ENCODE measurements at places on chromosomes 4 and X.

DNA sequence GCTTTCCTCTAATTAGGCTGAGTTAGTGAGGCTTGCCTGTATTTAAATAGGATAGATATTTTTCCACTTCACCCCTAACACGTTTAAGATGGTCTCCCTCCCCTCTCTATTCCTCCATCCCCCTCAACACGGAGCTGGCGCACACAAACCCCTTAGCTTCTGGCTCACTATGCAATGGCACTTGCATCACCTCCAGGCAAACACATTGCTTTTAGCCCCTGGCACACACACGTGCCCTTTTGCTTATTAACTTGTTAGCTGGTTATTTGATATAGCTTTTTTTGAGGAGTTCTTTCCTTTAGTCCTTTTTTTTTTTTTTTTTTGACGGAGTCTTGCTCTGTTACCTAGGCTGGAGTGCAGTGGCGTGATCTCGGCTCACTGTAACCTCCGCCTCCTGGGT lies 94.3 kb downstream of the HDAC8 start:
- DNase-seq = no peak

GRCh38 chr4:11480683-11481082 lies 52.0 kb upstream of the HS3ST1 start:
- no peak for DNase-seq

DNA sequence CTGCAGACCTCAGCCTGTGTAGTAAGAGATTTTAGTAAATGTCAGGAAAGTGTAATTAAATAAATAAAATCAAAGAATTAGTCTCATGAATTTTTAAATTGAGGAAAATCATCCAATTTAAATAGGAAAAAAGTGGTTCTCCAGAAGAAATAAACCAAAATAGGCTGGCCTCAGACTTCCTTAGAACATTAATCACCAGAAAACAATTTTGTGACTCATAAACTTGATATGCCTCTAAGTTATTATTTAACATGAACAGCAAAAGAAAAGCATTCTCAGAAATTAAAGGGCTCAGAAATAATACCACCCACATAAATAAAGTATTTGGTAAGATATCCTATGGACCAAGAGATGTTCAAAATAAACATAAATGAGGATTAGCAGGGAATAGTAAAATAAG lies 14.3 kb downstream of the FAM47B start:
- no peak for DNase-seq

GRCh38 chr4:157075401-157075800 lies 549 bp upstream of the GLRB start:
- no peak for DNase-seq

GRCh38 chr4:13299343-13299742 lies 184.8 kb downstream of the RAB28 start:
- no peak for DNase-seq

DNA sequence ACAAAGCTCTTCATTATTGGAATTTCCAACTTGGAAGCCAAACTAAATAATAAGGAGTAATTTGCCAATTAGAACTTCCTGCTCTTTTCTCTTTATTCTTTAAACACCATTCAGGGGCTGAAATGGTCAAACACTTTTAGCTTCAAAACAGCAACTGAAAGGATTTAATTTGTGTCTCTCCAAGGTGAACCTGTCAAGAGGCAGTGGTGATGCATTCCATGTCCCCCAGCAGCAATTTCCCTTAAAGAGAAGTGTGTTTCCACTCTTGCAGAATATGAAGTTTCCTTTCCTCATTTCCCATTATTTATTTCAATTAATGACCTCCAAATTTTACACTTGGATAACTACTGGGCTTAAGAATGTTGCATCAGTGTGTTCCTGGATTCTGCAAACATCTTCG lies 156.0 kb downstream of the COL25A1 start:
- no peak for DNase-seq

GRCh38 chrX:16797358-16797757 lies 11.1 kb downstream of the TXLNG start:
- DNase-seq = no peak

DNA sequence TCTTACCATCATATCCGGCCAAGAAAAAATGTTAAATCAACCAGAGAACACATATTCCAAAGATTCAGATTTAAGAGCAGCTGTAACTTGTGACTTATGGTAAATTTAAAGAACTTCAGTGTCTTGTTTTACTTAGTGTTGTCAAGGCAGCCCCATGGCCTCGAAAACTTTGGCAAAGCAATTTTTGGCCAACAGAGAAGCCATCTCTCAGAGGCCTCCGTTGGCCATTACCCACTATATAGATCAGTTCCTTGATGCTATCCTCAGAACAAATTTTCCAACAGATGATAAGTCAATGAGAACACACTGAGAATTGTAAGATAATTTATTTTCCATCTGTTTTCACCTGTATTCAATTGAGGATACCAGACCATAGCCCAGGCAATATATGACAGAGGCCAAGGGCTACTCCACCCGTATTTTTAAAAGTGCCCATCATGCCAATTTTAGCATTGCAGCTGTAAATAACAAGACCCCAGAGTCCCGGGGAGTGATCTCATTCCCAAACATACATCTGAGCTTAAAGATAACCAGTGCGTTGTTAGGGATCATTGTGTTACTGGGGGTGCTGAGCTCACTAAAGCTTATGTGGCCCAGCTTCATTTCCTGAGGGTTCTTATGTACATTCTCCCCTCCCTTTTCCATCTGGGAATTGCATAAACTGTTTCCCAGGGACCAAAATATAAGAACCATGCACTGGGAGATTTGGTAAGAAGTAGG lies 50.0 kb upstream of the PDHA1 start:
- no peak for DNase-seq

- DNase-seq = no peak
Observed at GRCh38 chr4:10605031-10605430, 79.5 kb downstream of the CLNK start.

GRCh38 chr4:99612281-99612680 lies 37.7 kb downstream of the MTTP start:
- DNase-seq = no peak

GRCh38 chrX:154378059-154378798 lies 866 bp upstream of the EMD start:
- DNase-seq = peak; percentile 38

- no peak for DNase-seq
Observed at GRCh38 chrX:53247928-53248327, 22.9 kb upstream of the KDM5C start.

DNA sequence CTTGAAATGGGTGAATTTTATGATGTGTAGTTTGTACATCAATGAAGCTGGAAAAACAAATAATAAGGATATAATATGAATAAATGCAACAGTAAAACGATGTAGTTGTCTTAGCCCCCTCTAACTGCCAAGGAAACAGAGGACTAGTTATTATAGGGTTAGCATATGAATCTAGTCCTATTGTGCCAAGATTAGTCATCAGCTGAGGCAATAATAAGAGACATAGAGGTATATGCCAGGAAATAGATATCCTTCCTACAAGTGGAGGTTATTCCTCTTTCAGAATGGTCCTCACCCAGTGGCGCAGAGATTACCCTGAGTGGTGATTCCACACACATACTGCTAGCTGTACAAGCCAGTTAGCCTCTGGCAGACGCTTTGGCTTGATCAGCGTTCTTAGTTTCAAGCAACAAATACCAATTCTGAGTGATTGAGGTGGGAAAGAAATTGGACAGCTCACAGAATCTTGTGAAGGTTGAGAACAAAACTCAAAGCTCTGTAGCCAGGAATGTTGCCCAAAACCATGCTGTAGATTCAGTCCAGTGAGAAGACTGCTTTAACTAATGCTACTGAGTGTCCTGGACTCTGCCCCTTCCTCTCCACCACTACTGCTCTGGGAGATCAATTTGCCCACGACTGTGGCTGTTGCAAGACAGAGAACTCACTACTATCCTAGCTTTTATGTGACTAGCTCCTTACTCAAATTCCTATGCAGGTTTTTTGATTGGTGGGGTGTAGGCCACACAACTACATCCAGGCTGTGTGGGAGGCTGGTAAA lies 27.0 kb upstream of the ZNF280C start:
- no peak for DNase-seq

- DNase-seq = no peak
Observed at GRCh38 chr4:3354455-3354811, 61.6 kb downstream of the RGS12 start.

- peak; percentile 73 for DNase-seq
Observed at GRCh38 chr4:169225058-169225751, 45.6 kb downstream of the SH3RF1 start.

DNA sequence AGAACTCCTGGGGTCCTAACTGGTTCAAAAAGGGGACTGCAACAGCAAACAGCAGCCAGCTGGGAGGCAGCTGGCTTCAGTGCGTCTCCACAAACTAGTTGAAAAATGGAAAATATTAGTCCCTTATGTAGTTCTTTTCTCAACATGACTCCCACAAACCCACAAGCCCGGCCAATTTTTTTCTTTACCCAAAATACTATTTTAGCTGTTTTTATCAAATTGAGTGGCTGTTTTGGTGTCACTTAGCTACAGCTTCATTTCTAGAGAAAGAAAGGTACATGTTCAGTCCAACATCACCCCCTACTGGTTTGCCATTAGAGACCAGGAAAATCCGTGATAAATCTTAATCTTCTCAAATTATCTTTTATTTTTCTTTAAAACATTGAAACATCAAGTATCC lies 97.2 kb downstream of the GUCY2F start:
- no peak for DNase-seq

GRCh38 chr4:41369680-41370079 lies 113.0 kb downstream of the UCHL1 start:
- no peak for DNase-seq

DNA sequence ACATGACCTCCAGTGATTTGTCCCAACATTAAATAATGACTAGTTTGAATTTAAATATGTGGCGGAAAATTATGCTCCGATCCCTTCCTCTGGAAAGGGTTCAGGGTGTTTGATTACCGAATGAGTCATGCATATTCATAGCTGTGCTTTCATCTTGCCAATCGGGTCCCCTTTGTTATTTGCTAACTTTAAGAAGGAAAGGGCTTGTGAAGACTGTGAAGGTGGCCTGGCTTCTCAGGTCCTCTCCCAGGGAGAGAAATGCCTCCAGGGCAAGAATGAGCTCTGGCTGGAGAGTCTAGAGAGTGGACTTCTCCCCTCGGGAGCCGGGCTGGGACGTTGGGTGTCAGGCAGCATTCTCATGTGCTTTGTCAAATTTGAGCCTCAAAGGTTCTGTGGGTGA lies 155.5 kb upstream of the PSAPL1 start:
- no peak for DNase-seq

- DNase-seq = peak; percentile 97
Observed at GRCh38 chr4:124275-125081, at the start of gene ZNF718. TSS of gene ZNF718 (plus strand) at chr4:124501. CDS start at chr4:124671, 170 bp downstream.

DNA sequence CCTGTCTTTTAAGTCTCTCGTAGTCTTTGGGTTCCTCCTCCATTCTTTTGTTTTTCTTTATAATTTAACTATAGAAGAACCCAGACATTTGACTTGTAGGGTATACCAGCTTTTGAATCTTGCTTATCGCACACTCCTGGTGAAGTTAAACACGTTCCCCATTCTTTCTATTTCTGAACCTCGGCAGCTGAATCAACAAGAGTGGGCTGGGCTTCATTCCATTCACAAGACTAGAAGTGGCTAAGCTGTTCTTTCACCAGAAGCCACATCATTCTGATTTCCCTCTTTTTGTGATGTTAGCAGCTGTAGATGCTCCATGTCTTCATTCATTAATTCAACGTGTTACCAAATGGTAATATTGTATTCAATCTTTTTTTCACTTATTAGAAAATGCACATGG lies 167.9 kb downstream of the CORIN start:
- no peak for DNase-seq

DNA sequence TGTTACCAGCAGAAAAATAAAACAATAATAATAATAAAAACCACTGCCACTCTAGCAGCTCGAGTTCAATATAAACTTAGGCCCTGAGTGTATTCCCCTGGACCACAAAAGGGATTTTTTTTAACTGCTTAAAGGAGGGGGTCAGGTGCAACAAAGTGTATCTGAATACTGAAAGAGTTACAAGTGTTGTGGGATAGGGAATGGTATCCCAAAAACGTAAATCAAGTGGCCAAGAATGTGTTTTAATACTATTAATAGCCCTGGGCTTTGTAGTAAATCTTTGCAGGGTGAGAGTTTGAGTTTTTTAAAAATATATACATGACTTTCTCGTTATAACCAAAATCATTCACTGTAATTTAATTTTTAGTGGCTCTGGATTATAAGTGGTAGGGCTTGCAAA lies 860.1 kb upstream of the INTU start:
- no peak for DNase-seq

DNA sequence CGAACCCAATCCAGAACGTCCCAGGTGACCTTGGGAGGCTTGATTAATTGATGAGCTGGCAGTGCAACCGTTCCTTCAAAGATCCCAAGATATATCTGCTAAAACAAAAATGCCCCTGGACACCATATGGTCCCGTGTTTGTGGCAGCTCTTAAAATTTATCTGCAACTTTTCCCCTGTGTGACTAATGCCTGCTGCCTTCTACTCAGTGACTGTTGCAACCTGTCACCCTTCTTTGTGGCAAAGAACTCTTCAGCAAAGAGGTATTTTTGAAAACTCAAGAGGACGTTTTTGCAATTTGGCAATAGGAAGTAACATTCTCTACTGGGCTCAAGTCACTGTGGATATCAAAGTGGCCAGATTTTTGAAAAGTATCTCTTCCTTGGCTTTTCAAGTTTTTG lies 75.8 kb upstream of the SOD3 start:
- DNase-seq = no peak

GRCh38 chr4:189533603-189534002 lies 407.1 kb upstream of the FRG1 start:
- DNase-seq = no peak

- no peak for DNase-seq
Observed at GRCh38 chrX:47927212-47927611, 76.6 kb downstream of the ZNF182 start.

DNA sequence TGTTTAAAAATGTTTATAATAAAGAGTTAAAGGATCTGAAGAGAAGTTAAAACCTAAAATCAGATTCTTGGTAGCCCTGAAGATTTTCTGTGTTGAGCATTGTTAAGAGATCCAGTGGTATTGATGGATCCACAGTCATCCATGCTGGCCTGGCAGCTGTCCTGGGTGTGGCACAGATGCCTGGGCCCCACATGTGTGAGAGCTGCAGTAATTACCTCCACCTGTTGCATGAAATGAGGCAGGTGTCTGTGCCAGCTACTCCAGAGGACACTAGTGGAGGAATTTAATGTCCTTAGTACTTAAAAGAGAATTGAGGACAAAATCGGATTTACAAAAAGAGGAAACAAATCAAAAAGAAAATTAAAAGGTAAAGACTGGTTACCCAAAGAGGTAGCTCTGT lies 44.0 kb downstream of the MGST2 start:
- no peak for DNase-seq

- DNase-seq = no peak
Observed at GRCh38 chrX:111288841-111289240, 18.6 kb upstream of the CAPN6 start.

- DNase-seq = no peak
Observed at GRCh38 chrX:133215017-133215416, 3.1 kb downstream of the TFDP3 start.

GRCh38 chrX:108097380-108097779 lies 5.8 kb downstream of the ATG4A start:
- no peak for DNase-seq

GRCh38 chr4:85419103-85419502 lies 55.8 kb upstream of the ARHGAP24 start:
- no peak for DNase-seq

- DNase-seq = no peak
Observed at GRCh38 chr4:139959396-139959795, 194.6 kb downstream of the MAML3 start.
